ENCODE measurements at places on chromosomes 4 and X. TPM values are rescaled to one million over a fixed set of nuclear protein-coding genes. Genes with fewer than 3 reads are reported as not detected.

SRPX2 gene
- polyA plus RNA-seq = 13.0 TPM

DDX53 gene
- not detected for polyA plus RNA-seq

CYP2U1 gene
- polyA plus RNA-seq = 5.2 TPM

CLDN34 gene
- polyA plus RNA-seq = not detected

JCHAIN gene
- polyA plus RNA-seq = 1.1 TPM

ERCC6L gene
- polyA plus RNA-seq = 3.9 TPM

DNA sequence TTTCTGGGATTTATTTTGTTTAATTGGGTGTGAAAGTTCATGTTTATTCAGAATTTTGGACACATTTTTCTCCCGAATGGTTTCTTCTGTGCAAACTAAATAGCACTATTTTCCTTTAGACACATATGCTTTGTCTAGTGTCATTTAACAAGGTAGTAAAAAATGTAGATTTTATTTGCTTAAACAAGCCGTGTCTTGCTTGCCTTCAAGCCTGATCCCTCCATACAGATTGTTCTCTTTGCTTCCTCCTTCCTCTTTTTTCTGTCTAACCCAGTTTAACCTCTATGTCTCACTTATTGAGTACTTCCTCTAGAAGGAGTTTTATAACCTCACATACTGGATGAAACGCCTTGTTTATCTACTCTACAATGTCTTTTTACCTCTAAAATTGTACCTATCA lies 211.8 kb downstream of the NPFFR2 start:
- DNase-seq = no peak

- DNase-seq = no peak
Measured at GRCh38 chrX:78573630-78574029, 85.5 kb downstream of the RTL3 start.

DNA sequence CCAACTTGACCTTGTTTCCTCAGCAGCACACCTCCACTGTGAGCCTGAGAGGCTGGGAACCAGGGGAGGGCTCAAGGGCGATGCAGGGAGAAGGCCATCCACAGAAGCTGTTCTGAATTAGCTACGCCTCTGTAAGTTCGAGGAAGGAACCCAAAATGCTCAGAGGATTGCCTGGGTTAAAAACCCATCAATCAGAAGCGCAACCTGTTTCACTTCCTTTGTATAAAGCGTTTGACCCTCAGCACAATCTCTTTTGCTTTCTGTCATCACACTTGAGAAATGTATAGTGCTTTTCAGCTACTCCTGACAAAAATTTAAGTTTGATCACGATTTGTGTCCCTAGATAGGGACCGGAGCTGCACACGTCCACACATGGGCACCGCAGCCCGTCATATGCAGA lies 48.0 kb upstream of the MAP3K15 start:
- DNase-seq = no peak

DNA sequence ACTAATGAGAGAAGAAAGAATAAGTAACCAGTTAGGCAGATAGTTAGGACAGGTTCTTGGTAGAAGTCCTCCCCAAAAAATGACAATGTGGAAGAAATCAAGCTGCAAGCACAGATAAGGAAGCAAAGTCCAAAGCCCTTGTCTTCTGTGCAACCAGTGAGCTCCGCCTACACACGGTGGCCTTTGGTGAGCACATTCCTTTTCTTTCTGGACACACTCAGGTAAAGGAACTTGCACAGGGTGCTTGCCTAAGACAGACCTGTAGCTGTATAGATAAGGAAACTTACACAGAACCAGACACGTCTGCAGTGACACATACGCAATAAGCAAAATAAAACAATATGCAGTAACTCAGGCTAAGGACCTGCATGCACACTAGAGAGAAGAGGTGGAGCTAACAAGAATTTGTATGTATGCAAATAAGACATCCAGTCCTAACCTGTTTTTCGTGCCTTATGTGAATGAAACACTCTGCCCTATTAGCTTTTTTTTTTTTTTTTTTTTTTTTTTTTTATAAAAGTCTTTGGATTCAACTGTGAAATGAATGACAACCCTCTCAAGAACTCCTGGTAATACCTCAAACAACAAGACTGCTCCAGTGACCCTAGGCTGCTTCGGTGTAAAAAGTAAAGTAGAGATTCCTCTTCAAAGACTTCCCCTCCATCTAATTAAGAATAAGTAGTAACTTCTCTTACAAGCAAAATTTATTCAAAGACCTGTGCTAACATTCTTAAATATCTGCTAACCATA lies 48.8 kb downstream of the UGT2B10 start:
- no peak for DNase-seq

GRCh38 chrX:110178179-110178865 lies 139.6 kb downstream of the AMMECR1 start:
- DNase-seq = no peak

DNA sequence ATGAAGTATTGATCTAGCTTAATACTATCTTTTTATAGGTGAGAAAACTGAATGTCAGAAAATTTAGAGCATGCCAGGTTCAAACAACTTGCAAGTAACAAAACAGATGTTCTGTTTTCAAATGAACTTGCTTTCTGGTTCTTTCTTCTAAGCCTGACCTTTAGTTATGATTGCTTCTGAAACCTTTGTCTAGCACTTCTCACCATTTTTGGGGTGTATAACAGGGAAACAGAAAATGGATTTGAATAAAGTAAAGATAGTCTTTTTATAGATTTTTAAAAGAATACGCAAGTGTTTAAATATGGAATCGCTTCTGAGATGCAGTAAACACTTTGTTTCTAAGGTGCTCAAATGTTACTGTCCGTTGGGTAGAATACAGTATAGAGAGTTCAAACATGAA lies 687.2 kb upstream of the CPEB2 start:
- DNase-seq = no peak

DNA sequence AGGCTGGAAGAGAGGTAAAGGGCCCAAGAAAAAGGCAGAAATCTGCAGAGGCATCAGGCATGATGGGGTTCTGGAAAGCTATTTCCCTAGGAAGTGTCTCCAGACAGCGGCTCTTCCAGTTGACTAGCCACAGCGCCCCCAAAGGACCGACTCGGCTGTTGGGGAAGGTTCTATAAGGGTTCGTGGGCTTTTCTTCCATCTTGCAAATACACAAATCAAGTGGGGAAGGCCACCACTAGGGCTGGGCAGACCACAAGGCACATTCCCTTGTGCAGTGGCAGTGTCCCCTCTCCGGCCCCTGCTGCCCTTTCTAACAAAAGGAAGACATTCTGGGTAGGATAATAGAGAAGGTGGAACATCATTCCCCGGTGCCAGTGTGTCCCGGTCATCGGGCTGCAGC lies 18.2 kb downstream of the BCOR start:
- no peak for DNase-seq

GRCh38 chr4:16116493-16116990 lies 32.7 kb upstream of the PROM1 start:
- no peak for DNase-seq

GRCh38 chr4:31307029-31307428 lies 586.9 kb downstream of the PCDH7 start:
- DNase-seq = no peak

- no peak for DNase-seq
Measured at GRCh38 chr4:53576071-53576617, 15.1 kb downstream of the LNX1 start.

DNA sequence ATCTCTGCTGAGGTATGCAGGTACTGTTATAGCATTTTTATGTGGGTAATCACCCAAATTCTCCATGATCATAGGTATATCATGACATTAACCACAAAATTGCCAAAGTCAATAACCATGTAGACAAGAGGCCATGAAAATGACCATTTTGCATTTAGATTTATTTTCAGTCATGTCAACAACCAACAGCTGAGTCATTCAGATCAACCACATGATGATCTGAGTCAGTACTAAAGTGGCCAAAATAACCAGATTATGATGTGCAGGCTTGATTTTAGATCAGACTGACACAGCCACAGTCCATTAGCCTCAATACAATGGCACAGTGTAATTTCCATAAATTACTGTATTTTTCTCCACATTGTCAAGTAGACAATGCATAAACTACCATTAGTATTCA lies 240.5 kb downstream of the GRIA3 start:
- no peak for DNase-seq

DNA sequence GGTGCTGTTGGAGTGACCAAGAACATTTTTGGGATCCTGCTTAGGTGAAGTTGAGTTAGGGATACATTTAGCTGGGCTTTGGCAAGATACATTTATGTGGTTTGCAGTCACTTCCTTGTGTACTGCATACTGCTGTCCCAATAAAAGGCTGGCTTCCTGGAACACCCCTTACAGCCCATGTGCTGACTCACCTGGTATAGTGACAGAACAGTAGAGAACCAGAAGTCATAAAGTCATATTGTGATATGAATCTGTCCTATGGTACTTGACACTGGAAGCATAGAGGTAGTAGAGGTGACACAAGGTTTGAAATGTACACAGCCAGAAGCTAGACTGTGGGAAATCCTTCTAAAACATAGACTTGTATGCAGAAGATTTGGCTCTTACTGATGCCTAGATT lies 55.3 kb upstream of the SLC25A43 start:
- no peak for DNase-seq

GRCh38 chrX:108332281-108332680 lies 105.9 kb downstream of the COL4A6 start:
- no peak for DNase-seq

- DNase-seq = no peak
Measured at GRCh38 chrX:15441464-15441863, 51.7 kb downstream of the PIR start.

- DNase-seq = no peak
Measured at GRCh38 chr4:157004279-157005161, 32.9 kb upstream of the PDGFC start.

DNA sequence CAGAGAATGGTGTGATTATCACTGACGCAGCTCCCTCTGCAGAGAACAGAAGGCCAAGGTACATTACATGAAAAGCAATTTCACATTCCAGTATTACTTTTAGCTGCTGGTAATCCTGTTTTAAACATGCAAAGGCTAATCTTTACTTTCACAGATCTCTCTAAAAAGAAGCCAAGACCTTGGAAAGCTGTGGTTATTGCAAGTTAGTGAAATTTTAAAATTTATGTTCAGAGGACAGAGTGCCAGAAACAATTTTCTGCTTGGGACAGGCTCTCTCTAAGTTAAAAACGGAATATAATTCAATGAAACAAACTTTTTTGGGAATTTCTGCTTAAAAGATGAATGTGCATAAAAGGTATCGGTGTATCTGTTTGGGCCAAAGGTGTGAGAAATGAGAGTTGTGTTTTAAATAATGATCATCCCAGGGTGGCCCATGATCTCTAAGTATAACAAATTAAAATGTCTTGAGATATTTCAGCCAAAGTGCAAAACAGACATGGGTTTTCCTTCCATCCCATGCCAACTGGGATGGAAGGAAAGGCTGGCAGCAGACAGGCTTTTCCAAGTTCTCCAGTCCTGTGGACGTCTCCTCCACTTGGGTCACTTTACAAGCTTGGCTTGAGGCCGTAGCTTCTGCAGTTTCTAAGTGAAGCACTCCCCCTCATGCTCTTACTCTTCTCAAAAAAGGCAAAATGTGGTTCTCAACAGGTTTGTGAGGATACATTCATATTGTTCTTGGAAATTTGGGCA lies 118.0 kb downstream of the DRD5 start:
- no peak for DNase-seq
